Cortex of kidney (tissue), 1 donor: ENCODE measurements at places on chromosomes 6 and 20.

- DNase-seq: no peak
Measured at GRCh38 chr6:106731144-106731842, 101.9 kb downstream of the QRSL1 start.

GRCh38 chr6:150588888-150589499 lies 10.7 kb upstream of the PLEKHG1 start:
- DNase-seq: no peak

- no peak for DNase-seq
Measured at GRCh38 chr6:157099912-157100593, 223.3 kb downstream of the TMEM242 start.

DNA sequence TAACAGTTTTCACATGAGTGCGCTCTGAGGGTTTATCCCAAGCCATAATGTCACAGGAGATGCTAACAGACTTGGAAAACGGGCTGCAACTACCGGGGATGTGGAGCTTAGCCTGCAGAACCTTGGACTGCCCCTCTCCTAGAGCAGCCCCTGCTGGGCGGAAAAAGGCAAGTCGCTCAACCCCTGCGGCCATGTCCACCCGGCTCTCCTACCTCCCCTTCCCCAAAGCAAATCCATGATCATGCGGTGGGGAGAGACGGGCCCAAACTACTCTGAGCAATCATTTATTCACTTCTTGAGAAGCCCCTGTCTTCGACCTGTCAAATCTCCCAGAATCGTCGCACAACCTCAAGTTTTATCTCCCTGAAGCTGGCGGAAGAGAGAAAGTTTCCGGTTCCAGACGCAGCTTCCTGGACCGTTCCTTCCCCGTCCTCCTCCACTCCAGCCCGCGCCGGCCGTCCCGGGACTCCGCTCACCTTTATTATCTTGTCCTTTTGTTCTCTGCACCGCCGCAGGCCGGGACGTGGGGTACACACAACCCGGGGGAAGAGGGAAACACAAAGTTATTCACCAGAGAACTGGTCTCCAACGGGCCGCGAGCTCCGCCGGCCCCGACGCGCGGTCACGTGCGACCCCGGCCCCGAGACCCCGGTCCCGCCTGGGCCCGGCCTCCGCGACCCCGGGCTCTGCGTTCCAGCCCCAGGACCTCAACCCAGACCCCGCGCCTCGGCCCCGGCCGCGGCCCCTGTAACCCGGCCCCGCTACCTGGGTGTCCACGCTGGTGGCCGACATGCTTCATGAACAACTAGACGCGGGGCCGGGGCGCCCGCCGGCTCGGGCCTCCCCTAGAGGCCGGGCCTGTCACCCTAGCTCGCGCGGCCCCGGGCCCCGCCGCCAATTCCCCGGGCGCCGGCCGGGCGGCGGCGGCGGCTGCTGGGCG lies 560 bp downstream of the YTHDF1 start:
- DNase-seq: no peak

GRCh38 chr6:151690768-151691562 lies 116.5 kb upstream of the ESR1 start:
- no peak for DNase-seq

DNA sequence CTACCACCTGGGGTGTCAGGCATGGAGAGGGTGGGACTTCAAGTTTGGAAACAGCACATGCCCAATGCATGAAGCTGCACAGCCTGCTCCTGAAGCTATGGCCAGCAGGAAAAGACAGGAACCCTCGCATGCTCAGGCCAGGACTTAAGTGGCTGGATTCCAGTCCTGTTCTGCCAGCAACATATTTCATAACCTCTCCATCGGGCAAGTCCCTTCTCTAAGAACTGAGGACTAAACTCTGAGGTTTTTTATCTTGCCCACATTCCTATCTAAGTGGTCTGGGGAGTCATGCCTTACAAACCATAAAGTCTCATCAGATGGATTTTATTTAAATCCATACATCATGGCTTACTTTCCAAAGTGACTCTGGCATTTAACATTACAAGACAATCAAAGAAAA lies 27.5 kb upstream of the AGPAT4 start:
- DNase-seq: no peak

DNA sequence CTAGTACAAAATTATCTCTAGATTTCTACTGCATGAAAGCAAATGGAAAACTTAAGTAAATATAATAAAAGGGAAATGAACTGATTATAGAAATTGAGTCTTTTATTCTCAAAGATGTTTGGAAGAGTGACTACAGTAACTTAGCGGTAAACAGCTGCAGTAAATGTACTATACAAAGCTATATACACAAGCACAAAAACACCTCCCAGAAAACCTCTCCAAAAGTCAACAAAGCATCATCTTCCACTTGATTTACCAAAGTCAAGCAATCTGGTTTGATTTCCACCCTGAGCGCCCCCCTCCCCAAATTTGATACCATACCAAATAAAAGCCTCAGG lies 142.1 kb upstream of the SHLD1 start:
- no peak for DNase-seq

DNA sequence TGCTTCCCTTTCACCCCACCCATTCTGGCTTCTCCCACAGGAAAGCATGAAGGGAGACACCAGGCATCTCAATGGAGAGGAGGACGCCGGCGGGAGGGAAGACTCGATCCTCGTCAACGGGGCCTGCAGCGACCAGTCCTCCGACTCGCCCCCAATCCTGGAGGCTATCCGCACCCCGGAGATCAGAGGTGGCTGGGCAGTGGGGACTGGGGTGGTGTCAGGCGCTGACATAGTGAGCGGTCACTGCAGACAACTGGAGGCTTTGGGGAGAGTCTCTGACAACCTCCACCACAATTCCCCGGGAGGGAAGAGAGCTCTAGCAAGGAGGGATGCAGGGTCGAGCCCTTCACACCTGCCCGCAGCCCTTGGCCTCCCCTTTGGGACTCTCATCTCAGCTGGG lies 18.1 kb downstream of the DNMT3B start:
- DNase-seq: no peak

GRCh38 chr20:42192321-42192720 lies 574.1 kb upstream of the CHD6 start:
- no peak for DNase-seq
